ENCODE measurements at places on chromosomes 4 and X.

- no peak for DNase-seq
Measured at GRCh38 chrX:38192007-38192810, 28.5 kb downstream of the SRPX start.

DNA sequence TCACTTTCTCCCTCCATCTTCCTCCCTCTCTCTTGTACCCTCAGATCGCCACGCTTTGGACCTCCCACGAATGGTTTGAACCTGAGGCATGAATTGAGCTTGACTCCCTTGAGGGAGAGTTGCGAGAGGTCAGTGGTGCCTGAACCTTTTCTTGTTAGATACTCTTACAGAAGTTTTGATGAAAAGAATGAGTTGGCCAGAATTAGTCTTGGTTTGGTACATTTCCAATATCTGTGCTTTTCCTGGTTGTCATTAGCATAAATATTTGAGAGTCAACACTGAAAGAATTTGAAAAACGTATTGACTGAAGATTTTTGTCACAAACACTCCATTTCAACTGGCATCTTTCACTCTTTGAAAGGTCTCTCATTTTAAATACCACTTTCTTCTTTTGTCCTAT is 510.6 kb upstream of the DIPK2B start:
- DNase-seq = no peak

- no peak for DNase-seq
Measured at GRCh38 chr4:72568959-72569718, at the start of gene ADAMTS3. ADAMTS3 (minus strand) TSS chr4:72569221; CDS start chr4:72568762, 459 bp downstream.

GRCh38 chrX:75301060-75301459 is 27.2 kb downstream of the UPRT start:
- DNase-seq = no peak

GRCh38 chrX:68936126-68936525 is 107.3 kb downstream of the EFNB1 start:
- DNase-seq = no peak

- DNase-seq = no peak
Measured at GRCh38 chr4:39124885-39125599, 57.3 kb upstream of the WDR19 start.

DNA sequence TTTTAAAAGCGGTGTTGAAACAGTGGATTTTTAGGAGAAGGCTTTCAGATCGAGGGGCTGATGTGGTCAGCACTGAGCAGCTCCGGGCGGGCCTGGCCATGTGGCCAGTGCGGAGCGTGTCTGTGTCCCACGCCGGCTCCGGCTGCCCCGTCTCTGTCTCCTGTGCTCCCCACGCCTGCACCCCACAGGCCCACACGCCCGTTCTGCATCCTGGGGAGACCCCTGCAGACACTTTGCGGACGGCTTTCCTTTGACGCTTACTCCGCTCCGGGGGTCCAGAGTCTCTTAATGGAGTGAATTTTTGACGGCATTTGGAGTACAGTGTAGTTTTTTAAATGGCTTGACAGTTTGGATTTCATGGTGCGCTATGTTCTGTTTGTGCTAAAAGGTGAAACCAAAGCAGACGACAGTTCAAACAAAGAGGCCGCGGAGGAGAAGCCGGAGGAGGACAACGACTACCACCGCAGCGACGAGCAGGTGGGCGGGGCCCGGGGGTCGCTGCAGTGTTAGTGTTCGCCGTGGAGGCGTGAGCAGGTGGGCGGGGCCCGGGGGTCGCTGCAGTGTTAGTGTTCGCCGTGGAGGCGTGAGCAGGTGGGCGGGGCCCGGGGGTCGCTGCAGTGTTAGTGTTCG is 38.7 kb downstream of the PCGF3 start:
- no peak for DNase-seq

DNA sequence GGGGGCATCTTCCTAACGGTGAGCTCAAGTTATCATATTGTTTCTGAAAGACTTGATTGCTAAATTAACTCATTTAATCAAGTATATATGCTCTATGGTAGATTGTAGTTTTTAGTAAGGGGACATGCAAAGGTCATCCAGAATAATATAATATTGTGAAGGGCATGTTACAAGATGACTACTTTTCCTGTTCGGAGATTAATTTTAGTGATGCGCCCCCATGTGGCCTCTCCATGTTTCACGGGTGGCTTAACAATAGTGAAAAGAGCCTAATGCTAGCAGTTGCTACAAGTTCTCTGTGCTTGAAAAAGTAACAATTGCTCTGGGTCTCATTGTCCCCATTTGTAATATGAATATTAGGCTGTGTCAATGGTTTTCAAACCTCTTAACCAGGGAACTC is 12.2 kb downstream of the SMPX start:
- DNase-seq = peak; percentile 2

GRCh38 chr4:925771-926500 is 6.2 kb downstream of the GAK start:
- DNase-seq = no peak

- no peak for DNase-seq
Measured at GRCh38 chr4:149754526-149754925, 61.1 kb downstream of the IQCM start.

DNA sequence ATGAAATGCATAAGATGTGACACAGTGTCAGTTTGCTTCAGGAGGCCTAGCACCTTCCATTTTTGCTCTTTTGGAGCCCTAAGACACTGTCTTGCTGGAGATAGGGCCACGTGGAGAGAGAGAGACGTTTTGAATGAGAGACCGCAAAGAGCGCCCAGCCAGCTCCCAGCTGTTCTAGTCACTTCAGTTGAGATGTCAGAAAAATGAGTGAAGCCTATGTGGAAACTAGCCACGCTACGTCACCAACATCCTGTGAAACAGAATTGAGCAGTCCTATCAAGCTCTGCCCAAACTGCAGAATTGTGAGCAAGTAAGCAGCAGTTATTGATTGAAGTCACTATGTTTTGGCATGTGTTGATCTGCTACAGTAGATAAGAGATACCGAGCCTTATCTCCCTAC is 13.1 kb downstream of the GPR82 start:
- DNase-seq = no peak

- no peak for DNase-seq
Measured at GRCh38 chrX:97563531-97564133, 679.9 kb downstream of the RPA4 start.

DNA sequence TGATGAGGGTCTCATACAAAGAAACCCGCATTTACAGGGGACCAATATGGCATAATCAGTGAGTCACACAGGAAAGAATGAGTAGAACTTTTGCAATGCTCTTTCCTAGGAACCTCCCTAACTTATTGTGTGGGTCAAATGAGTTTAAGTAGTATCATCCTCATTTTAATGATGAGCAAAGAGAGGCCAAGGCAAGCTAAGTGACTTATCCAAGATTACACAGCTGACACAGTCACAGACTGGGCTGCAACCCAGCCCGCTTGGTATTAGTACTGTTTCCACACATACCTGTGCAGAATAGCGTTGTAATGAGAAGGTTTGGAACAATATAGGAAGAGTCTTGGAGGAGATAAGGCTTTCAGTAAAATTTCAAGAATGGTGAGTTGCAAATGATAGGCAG is 91.0 kb upstream of the PPP1R2C start:
- DNase-seq = no peak

- DNase-seq = no peak
Measured at GRCh38 chrX:39750256-39750790, 347.4 kb downstream of the BCOR start.

DNA sequence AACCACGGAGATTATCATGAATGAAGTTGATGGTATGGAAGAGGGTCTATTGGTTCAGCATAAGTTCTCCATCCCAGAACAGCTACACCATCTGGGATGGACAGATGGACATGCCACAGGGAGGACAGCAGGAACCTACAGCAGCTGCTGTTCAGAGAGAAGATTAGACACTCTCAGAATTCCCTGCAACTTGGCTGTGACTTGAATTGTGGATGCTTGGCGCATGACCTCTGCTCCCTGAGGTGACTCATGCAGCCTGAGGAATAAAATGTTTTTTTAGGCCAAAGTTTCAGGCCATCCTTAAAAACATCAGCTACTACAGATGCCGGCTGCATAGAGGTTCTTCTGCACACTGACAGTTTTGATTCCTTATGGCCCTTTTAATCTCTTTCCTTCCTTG is 97.3 kb downstream of the RS1 start:
- no peak for DNase-seq

DNA sequence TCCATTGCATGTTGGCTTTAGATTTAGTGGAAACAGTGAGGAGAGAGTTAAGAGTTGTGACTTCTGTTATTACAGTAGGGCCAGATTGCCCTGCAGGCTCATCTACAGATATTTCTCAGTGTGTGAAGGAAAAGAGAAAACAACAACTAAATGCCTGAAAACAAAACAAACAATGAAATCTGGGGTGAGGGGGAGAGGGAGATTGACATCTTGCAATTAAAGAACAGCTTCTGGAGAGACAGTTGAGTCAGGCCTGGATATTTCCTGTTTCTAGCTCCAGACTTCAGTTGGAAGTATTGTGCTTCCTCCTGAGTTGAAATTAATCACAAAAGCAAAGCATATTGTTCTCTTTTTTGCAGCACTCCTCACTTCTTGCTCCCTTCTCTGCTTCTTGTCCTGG is 108.3 kb upstream of the SCML1 start:
- no peak for DNase-seq

GRCh38 chr4:76535603-76536372 is 100.8 kb downstream of the SHROOM3 start:
- DNase-seq = no peak

DNA sequence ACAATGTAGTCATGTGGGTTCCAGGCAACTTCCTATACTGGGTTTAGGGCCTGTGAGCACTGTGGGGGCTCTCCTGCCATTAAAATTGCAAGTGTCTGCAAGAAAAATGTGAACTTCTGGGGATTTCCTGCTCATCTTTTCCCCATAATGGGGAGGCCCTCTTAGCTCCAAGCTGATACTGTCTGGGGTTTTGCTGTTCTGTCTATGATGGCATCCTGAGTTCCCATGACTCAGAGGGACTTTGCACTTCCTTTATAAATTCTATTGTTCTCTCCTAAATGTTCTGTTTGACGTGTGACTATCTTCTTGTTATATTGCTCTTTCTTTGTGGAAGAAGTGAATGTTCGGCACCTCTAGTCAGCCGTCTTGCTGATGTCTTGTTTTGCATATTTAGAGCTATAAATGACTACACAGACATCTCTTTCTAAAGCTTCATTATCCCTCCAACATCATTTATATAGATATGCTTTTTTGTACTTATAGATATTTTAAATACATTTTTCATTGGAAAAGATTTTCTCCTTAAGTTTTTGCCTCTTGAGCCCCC is 465.8 kb downstream of the NAF1 start:
- DNase-seq = no peak

DNA sequence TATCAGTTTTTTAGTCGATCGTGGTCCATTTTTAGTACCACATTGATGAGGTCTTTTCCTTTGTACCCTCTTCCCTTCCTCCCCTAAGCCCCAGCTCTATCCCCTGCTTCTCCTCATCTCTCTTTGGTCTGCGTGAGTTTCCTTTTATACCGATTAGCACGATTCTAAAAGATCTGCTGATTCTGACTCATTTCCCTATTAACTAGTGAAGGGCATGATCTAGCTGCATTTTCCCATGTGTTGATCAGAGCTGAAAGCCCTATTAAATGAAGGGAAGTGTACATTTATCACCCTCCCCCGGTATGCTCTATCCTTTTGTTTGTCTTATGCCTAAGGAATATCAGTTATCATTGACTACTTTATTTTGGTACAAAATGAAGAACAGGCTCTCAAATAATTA is 181.7 kb upstream of the NPY2R start:
- DNase-seq = no peak

DNA sequence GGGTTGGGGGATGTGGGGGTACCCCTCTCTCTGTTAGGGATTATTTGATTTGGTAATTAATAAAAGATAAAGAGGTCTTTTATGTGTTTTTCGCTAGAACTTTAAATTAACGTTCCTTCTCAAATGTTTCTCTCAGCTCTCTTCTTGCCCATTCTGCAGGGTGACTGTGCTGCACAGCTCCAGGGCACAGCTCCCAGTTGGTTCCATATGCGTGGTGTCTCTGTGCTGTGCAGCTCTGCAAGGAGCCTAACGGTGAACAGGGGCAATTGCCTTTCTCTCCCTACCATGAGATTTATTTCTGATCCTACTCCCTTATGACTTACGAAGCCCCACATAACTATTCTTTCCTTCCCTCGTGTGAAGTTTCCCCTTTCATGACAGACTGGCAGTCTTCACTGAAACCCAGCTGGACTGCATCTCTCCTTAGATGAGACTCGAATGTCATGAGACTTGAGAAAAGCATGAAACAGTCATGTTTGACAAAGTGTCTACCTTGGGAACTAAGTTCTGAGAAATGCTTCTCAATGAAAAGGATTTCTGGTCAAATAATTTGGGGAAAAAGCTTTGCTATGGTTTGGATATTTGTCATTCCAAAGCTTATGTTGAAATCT is 50.2 kb upstream of the SPRY1 start:
- no peak for DNase-seq

DNA sequence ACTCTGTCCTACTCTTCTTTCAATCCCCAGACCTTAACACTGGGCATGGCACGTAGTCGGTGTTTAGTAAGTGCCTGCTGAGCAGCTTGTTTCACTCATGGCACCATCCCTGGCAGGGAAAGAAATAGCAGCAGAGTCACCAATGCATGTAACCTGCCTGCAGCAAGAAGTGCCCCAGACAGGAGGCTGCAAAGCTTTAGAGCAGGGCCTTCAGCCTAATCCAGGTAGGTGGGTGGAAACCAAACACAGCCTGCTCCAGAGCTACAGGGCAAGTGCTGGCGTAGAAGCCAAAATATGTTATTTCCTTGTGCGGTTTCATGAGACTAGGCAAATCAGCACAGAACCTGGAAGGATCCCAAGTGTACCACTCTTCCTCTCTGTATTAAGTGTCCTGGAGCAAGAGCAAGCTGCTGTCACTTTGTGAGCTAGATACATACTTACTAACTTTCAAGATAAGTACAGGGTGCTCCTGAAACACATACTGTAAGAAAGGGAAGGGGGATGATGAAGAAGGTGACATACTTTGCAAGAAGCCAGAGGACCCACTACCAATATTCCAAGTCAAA is 5.5 kb downstream of the PROM1 start:
- no peak for DNase-seq

GRCh38 chrX:78838709-78839108 is 91.2 kb downstream of the LPAR4 start:
- DNase-seq = no peak

DNA sequence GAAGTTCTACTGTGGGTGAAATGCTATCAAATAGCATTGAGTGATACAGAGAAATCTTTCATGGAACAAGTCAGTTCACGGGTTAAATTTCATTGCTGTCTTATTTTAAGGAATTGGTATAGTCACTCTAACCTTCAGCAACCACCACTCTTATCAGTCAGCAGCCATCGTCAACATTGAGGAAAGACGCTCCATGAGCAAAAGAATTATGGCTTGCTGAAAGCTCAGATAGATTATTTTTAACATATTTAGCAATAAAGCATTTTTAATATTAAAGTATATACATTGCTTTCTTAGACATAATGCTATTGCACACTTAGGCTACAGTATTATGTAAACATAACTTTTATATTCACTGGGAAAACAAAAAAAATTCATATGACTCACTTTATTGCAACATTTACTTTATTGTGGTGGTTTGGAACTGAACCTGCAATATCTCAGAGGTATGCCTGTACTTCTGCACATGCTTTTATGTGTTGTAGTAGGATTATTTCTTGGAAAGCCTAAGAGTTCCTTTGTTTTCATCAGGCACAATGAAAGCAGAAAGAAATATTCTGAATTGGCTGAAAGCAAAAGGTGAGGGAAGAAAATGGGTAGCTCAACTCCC is 586.7 kb downstream of the GBA3 start:
- no peak for DNase-seq

GRCh38 chr4:187396106-187396505 is 599.5 kb upstream of the ZFP42 start:
- DNase-seq = no peak

GRCh38 chr4:105283501-105283900 is 136.8 kb downstream of the TET2 start:
- no peak for DNase-seq

GRCh38 chrX:74779175-74779574 is 146.1 kb downstream of the NEXMIF start:
- DNase-seq = no peak
